ENCODE measurements at places on chromosomes 1 and 21.
A peak's percentile ranks its signal among the peaks of the same experiment; 100 is the strongest.

DNA sequence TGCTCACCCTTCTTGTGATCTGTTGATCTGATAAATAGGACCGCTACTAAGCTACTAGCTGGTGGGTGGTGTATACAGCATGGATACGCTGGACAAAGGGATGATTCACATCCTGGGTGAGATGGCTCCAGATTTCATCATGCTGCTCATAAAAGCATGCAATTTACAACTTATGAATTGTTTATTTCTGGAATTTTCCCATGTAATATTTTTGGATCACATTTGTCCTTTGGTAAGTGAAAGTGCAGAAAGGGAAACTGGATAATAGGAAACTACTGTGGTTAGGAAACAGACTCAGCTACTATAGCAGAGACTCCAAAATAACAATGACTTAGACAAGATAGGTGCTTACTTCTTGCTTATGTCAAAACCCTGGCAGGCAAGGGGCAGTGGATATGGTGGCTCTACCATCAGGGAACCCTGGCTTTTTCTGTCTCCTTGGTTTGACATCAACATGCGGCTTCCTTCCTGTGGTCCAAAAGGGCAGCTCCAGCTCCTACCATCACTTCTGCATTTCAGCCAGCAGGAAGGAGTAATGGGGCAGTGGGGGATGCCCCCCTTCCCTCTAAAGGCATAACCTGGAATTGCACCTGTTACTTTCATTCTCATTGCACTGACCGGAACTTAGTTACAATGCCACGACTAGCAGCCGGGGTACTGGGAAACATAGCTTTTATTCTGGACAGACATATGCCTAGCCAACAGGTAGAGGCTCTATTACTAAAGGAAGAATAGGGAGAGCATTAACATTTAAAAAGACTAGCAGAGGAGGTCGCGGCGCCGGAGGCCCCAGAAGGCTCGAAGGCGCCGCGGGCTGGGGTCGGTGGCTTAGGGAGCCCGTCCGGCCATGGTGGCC is 13.8 kb upstream of the AK2 start:
- no peak for DNase-seq

- DNase-seq: no peak
These were observed 18.4 kb downstream of the RUNX3 start for GRCh38 chr1:24911651-24912155.

GRCh38 chr1:198278943-198279342 is 122.1 kb downstream of the NEK7 start:
- no peak for DNase-seq

DNA sequence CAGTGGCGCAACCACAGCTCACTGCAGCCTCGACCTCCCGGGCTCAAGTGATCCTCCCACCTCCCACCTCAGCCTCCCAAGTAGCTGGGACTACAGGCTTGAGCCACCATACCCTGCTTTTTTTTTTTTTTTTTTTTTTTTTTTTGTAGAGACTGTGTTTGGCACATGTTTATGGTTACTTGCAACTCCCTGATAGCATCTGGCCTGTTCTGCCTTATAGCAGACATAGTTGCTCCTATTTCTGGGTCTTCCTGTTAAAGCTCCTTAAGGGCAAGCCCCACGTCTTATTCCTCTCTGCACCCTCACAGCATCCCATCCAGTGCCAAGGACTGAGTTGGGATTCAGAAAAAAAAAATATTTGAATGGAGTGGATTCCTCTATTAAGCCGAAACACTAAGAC is 17.1 kb upstream of the CNR2 start:
- DNase-seq: no peak

DNA sequence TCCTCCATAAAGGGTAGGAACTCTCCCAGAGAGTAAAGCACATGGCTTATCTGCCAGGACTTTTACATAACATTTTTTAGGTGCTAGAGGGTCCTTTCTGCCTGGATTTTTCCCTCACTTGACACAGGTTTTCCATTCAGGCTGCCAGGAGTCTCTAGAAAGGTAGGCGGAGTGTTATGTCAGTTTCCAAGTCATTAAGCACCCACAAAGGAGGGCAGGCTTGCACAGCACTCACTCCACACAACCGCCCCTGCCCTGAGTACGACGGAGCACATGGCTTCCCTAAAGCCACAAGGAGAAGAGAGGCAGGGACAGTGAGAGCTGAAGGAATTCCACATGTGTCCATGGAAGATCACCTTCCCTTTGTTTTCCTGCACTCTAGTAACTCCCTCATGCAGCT is 55.7 kb downstream of the CAPZB start:
- no peak for DNase-seq

GRCh38 chr1:205229399-205229871 is 1.7 kb downstream of the TMCC2 start:
- no peak for DNase-seq

GRCh38 chr1:178243890-178244289 is 150.0 kb downstream of the RASAL2 start:
- DNase-seq: no peak

DNA sequence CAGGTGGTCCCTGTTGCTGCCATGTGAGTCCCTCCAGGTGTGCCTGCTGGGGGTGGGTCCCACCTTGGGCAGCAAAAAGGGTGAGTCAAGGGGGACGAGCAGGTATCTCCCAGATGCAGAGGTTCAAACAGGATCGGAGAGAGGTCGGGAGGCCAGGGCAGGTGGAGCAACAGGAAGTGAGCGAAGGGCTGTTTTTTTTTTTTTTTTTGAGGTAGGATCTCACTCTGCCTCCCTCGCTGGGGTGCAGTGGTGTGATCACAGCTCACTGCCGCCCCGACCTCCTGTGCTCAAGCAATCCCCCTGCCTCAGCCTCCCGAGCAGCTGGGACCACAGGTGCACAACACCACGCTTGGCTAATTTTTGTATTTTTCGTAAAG is 39.4 kb downstream of the SLC2A7 start:
- DNase-seq: no peak

GRCh38 chr21:42439284-42440186 is 35.8 kb downstream of the UBASH3A start:
- DNase-seq: no peak

DNA sequence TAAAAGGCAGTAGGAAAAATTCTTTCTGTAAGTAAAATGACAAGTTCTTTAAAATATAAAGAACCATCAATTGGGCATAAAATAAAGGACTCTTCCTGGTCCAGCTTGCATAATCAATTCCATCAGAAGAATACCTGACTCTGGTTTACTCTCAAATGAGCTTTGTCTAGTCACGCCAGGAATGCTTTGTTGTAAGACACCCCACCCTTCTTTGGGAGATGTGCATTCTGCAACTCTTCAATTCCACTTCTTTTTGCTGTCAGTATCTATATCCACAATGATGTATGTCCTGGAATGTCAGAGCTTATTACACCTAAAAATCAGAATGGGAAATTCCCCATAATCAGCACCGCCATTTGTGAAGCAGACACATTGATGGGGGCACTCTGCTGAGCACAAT is 76.1 kb downstream of the PTPN14 start:
- no peak for DNase-seq

DNA sequence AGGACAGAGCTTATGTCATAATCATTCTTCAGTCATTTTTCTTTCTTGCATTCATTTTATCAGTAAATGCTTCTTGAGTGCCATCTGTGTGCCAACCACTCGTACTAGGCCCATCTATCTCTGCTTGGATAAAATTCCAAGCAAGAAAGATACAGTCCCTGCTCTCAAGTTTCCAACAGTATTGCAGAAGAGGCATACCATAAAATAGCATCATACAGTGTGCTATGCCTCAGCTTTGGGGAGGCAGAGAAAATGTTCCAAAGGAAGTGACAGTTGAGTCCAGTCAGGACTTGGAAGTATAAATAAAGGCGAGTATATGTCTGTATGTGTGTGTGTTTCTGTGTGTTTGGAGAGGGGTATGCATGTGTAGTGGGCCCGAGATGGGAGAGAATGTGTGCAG is 113.4 kb upstream of the HOOK1 start:
- DNase-seq: no peak

- DNase-seq: no peak
These were observed 78.3 kb downstream of the GLIS1 start for GRCh38 chr1:53660666-53661065.

DNA sequence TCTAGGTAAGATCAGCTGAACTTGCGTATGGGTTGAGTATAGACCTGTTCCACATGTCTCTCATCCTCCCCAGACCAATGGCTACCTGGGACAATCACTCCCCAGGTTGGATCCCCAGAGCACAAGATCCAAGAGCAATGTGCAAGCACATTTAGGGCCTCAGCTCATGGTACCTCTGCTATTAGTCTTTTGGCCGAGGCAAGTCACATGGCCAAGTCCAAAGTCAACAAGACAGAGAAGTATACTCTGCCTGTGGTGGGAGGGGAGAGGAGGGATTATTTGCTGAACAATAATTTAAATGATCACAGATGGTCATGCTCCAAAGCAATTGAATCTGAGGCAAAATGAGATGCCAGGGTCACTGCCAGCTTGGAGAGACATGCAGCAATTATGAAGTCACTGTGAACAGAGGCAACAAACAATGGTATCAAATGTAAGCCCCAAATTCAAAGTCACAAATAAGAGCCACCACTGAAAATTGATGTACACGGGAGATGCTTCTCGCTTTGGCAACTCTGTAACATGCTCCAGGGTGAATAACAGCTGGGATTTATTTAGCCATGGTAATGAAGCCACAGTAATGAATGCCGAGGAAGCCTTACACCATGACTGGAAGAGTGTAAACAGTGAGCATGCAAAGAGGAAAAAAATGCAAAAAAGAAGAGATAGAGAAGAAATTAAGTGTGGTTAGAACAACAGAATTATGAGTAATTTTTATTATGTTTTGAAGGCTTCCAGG is 149.1 kb downstream of the ZNF281 start:
- DNase-seq: no peak

- DNase-seq: no peak
These were observed 8.8 kb upstream of the OBSCN start for GRCh38 chr1:228198977-228199590.

- no peak for DNase-seq
These were observed 37.7 kb upstream of the MAP10 start for GRCh38 chr1:232767305-232768074.

GRCh38 chr1:178189814-178190213 is 95.9 kb downstream of the RASAL2 start:
- peak; percentile 27 for DNase-seq

GRCh38 chr1:176119549-176119948 is 87.5 kb downstream of the COP1 start:
- no peak for DNase-seq

- no peak for DNase-seq
These were observed 2.9 kb downstream of the TRIM63 start for GRCh38 chr1:26064553-26064952.

GRCh38 chr1:233242827-233243483 is 52.6 kb downstream of the PCNX2 start:
- peak; percentile 42 for DNase-seq

DNA sequence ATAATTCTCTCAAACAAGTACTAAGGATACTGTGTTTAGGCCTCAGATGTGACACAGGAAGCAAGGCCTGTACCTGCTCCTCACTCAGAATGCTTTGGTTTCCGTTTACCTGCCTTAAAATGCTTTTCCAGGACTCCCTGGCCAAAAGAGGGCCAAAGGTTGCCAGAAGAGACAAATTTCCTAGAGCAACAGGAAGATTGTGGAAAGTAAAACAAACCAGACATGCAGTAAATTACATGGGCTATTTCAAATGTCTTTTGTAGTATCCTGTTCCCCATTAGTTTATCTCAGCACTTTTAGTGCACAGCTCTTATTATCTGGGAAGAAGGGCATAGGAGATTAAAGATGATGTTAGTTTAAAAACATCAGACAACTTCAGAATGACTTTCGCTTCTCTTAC is 280.0 kb downstream of the NFIA start:
- peak; percentile 44 for DNase-seq

- no peak for DNase-seq
These were observed 3.1 kb upstream of the S100A8 start for GRCh38 chr1:153393926-153394325.

- peak; percentile 30 for DNase-seq
These were observed 53.7 kb downstream of the KCNJ6 start for GRCh38 chr21:37862536-37862935.

DNA sequence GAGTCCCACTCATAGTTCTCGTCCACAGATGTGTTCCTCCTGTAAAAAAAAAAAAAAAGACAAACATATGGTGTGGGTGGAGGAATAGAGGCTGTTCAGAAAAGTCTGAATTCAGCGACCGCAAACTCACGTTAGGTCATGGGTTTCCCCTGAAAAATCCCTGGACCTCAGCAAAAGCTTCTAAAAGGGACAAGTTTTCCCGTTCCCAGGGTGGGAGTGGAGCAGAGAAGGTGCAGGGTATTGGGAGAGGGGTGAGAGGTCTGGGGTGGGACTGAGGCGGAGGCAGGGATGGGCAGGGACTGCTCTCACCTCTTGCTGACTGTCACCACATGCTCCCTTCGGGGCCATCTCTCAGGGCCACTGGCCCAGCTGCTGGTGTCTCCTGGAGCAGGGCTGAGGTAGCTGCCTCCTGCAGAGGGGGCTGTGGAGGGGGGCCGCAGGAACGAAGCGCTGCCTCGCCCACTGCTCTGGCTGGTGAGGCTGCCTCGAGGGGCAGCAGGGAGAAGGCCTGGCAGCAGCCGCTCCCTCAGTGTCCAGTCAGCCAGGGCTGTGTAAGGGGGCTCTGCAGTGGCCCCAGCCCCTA is 2.6 kb upstream of the TAGLN2 start:
- DNase-seq: no peak

DNA sequence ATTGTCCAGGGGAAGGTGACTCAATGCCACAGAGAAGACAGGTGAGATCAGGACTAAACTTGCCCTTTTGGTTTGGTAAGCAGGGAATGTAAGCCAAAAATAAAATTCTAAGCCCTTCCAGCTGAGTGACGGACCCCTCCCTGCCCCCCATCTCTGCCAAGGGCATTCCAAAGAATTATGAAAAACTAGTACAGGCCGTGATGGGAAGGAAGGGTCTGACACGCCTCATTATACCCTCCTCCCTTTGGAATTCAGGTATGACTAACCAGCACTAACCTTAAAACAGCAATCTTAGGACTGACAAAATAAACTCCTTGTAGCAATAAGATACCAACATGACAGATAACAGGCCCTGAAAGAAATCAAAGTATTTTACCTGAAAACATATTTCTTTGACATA is 99.6 kb downstream of the GABPA start:
- DNase-seq: no peak

- DNase-seq: no peak
These were observed 1.7 kb downstream of the TNFSF4 start for GRCh38 chr1:173205146-173206051.

- DNase-seq: no peak
These were observed 22.9 kb downstream of the SPSB1 start for GRCh38 chr1:9315411-9316079.

GRCh38 chr1:202687798-202688197 is 22.5 kb downstream of the SYT2 start:
- no peak for DNase-seq

DNA sequence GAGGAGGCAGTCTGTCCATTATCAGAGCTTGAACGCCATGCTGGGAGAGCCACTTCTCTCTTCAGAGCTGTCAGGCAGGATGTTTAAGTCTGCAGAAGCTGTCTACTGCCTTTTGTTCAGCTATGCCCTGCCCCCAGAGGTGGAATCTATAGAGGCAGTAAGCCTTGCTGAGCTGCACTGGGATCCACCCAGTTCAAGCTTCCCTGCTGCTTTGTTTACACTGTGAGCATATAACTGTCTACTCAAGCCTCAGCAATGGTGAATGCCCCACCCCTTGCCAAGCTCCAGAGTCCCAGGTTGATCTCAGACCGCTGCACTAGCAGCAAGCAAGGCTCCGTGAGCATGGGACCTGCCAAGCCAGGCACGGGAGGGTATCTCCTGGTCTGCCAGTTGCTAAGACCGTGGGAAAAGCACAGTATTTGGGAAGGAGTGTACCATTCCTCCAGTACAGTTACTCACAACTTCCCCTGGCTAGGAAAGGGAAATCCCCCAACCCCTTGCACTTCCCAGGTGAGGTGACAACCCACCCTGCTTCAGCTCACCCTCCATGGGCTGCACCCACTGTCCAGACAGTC is 32.5 kb downstream of the RGS13 start:
- no peak for DNase-seq

Measured in left kidney (tissue), 8 donors.